ENCODE measurements at places on chromosomes 7 and 10.
A peak's percentile ranks its signal among the peaks of the same experiment; 100 is the strongest.

DNA sequence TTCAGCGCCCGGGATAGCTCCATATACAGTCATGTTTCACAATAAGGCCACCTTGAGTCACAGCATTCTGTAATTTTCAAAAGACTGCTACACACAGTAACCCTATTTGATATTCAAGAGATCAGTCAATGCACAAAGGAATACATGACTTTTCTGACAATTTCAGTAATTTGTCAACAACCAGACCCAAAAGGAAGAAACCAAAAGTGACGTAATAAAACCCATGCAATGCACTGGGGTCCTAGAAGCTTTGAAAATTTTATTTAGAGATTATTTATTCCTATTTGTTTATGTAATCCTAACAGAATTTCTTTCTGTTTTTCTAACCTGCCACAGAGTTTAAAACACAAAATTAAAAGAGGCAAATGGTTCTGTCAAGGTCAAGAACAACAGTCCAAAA is 421.2 kb downstream of the DPP6 start:
- DNase-seq: no peak

DNA sequence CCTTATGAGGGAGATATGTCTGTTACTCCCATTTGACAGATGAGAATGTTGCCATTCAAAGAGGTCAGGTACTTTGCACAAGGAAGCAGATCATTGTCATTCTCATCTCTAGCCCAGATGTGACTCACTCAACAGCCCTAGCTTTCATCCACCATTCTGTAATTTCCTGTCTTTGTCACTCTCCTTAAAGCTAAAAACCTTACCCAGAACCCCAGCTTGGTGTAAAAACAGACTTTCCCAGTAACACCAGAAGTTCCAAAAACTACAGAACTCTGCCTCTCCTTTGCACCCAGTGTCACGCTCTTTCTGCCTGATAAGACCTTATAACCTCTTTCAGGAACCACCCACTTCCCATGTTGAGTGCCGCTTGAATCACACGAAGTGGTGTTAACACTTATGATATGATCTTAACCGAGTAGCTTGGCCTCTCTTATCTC is 89.1 kb upstream of the SP4 start:
- no peak for DNase-seq

GRCh38 chr10:9305018-9305655 is 1250.6 kb downstream of the GATA3 start:
- no peak for DNase-seq

DNA sequence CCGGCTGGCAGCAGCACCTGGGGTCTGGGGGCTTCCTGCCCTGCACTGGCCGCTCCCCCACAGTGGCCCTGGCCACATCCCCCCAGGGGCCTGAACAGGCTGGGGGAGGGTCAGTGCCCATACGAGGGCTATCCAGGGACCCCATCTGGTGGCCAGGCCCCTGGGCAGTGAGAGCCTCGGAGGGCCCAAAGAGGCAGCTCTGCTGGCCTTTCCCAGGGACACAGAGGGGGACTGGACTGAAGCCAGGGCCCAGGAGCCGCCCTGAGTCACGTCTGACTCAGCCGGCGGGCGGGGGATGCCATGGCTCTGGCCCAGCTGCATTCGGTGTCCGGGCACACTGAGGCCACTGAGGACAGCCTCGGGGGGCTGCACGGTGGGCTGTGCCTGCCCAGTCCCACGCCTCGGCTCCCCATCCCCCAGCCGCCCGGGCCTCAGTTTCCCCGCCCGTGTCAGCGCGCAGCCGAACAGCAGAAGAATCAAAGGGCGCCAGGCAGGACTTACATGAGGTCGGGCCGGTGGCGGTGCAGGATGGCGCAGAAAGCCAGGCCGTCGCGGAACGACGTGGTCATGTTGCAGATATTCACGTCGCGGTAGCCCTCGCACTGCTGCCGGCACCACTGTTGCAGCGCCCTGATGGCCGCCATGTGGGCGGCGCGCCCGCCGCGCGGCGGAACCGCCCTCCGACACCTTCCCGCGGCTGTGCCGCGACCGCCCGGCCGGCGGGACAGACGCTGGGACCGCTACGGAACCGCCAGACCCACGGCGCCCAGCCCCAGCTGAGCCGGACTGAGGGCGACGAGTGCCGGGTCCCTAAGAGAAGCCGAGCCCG is at the start of gene MICALL2:
MICALL2 (minus strand) TSS at position 788 of the 829 bp plus-strand sequence; CDS start at position 644, 144 bp downstream.
- DNase-seq: peak; percentile 76

DNA sequence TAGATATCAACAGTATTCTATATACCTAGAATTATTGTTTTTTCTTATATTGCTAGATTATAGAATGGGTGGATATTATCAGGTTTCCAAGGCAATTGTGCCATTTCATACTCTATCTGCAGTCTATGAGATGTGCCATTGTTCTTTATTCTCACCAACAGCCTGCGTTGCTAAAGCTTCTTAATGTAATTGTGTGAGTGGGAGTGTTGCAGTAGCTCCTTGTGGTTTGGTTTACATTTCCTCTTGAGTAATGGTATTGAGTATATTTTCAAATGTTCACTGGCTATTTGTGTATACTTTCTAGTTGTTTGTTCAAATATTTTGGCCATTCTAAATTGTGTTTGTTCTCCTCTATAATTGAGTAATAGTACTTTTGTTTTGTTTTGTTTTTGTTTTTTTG is 199.2 kb downstream of the TFEC start:
- DNase-seq: no peak

DNA sequence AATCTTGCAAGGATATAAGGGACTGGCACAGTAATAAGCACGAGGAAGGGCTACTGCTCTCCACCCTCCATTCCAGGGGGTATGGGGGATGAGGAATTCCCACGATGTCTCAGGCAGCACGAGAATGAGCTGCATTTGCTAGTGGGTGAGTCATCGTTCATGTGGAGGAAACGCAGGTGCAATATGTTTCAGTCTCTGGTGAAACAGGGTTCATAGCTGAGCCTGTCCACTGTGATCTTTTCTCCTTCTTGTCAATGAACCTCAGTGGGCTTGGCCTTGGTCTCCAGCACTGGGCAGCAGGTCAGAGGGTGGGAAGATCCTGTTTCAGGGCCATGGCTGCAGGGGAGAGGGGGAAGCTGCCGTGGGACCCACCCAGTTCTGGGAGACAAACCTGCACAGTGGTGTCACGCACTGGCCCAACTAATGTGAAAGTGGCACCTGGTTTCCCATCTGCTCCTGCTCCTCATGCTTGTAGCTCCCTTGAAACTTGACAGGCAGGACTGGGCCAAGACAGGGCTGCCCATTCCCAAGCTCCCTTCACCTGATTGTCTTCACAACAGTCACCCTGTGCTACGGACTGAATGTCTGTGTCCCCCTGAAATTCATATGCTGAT is 181.9 kb downstream of the USP6NL start:
- no peak for DNase-seq

DNA sequence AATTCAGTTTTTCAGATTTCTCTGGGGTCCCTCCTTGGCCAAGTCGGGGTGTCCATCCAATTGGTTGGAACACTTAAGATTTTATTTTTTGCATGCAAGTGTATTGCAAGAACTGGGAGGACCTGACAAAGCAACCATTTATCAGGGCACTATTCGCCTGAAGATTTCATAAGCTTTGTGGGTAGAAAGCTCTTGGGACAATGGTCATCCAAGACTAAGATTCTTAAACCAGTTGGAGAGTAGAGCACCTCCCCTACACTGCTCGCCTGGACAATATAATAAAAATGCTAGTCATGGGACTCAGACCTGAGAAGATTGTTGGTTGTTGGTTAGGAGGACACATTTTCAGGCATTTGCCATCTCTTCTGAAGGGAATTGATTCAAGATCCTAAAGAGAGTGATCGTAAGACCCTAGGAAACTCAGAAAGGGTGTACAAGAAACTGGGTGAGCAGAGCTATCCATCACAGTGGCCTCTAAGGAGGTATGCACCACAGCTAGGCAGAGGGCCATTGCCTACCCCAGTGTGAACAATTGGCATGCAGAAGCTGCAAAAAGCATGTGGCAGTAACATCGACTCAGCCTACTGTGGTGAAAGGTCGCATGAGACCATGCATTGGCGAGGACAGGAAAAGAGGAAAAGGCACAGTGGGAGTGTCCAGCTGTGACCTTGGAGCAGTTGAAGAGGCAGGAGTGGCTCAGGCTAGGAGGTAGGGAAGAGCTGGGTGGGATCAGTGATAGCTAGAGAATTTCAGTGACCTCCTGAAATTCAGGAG is 1235.3 kb upstream of the AUTS2 start:
- DNase-seq: no peak

GRCh38 chr7:2008101-2008935 is 224.4 kb downstream of the MAD1L1 start:
- no peak for DNase-seq

GRCh38 chr7:138378741-138379559 is 81.1 kb upstream of the TRIM24 start:
- DNase-seq: no peak

DNA sequence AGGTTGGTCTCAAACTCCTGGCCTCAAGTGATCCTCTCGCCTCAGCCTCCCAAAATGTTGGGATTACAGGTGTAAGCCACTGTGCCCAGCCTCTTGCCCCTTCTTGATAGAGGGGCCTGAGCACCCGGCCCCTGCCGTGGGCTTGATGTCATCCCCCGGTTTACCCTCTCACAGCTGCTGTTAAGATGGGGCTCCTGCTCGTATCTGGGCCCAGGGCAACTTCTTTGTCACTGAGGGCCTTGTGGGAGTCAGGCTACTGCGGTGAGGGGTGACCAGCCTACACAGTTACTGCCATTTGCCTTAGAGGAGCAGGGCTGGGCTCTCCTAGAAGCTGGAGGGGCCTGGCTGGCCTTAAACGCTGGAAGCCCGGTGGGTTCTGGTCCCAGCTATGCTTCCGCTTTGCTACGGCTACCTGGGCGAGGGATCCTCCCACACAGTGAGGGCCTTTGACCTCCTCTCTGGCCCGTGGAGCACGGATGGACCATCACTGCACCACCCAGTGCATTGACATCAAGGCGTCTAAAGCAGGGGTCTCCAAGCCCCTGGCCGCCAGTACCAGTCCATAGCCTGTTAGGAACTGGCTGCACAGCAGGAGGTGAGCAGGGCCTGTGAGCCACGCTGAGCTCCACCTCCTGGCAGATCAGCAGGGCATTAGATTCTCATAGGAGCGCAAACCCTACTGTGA is 1.1 kb upstream of the TMEM130 start:
- DNase-seq: no peak

DNA sequence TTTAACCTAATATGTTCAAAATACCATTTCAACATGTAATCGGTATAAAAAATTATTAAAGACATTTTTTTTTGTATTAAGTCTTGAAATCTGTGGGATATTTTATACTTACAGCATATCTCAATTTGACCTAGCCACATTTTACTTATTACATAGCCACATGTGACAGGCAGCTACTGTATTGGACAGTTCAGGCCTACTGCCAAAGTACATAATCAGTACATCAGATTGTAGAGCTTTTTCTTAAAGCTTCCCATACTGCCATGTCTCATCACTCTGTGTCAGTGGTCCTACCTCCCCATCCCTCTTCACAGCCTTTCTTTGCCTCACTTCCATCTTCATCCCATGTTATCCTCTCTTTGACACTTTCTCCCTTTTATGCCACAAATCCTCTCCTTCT is 43.0 kb downstream of the LOXL4 start:
- no peak for DNase-seq

DNA sequence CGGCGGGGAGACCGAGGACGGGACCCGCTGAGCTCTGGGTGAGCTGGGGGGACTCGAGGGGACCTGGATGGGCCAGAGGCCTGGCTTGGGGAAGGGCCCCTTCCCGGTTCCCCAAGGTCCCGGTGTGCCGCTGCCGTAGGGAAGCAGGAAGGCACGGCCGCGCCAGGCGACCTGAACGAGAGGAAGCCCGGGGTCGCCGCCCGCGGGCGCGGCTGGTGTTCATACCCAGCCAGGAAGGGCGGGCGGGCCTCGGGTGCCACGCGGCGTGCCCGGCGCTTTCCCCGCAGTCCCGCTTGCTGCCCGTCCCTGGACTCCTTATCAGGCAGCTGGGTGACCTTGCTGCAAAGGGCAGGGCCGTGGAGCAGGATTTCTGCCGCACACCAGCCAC is 38.0 kb downstream of the ZNF777 start:
- DNase-seq: no peak

DNA sequence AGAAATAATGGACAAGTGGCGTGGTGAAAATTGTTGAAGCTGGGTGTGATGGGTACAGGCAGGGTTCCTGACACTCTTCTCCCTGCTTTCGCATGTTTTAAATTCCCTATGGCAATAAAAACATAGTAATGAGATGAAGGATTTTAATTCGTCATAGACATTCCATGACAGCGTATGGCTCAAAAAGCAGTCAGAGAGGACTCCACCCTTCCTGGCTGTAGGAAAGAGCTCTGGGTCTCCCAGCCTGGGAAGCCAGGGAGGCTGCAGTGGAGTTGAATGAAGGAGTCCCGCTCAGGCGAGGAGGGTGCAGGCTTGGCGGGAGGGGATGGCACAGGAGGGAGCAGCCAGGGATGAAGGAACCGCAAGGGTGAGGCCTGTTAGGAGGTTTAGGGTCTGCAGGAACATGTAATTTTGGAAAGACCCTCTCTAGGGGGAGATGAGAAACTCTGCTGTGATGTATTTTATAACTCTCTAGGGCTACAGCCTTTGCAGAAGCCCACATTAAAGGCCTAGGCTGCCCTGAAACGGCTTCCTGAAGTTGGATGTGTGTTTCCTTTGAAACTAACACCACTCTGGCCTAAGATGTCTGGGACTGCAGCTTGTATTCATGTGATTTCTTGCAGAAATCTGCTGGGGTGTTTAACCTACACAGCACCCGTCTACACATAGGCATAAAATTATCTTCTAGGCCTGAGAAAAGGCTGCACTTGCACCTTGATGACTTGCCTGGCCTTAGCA is 7.6 kb upstream of the LARP4B start:
- DNase-seq: no peak

- DNase-seq: no peak
Observed at GRCh38 chr10:95845411-95845810, 62.4 kb upstream of the CC2D2B start.

GRCh38 chr10:97923057-97923456 is 73.4 kb downstream of the GOLGA7B start:
- no peak for DNase-seq

DNA sequence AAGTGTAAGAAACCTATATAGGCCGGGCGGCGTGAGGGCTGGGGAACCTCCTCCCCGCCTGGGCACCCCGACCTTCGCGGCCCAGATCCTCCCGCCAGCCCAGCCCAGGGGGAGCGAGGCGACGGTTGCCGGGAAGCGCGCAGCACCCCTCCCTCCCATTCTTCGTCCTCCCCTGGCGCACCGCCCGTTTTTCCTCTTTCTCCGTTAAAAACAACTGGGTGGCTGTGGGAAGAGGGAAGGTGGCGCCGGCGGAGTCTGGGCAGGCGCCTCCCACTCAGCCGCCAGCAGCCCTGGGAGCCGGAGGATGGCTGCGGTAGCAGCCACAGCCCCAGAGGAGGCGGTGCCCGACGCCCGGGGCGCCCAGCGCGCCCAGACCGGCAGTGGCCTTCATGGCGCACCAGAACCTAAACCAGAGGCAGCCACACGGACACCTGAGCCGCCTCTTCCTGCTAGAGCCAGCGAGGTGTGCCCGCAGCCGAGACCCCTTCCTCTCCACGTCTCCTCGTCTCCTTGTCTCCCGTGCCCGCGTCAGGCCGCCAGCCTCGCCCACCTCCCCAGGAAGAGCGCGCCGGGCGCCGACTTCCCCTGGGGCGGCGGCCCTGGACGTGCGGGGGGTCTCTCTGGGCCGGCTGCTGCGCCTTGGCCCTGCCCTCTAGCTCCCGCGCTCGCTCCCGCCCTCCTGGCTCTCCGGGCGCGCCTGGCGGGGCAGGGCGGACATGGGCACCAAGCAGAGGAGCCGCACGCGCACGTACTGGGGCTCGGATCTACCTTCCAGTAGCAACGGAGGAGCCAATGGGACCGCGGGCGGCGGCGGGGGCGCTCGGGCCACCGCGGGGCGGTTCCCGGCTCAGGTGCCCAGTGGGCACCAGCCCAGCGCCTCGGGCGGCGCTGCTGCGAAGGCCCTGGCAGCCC is 32.8 kb upstream of the SFTPD start:
- DNase-seq: no peak

Data from fibroblast of the conjunctiva (primary cell).